D341Med (cell line): ENCODE measurements at places on chromosomes 2 and 18.

GRCh38 chr18:41809652-41810051, 145.4 kb upstream of the PIK3C3 start:
- DNase-seq: no peak

DNA sequence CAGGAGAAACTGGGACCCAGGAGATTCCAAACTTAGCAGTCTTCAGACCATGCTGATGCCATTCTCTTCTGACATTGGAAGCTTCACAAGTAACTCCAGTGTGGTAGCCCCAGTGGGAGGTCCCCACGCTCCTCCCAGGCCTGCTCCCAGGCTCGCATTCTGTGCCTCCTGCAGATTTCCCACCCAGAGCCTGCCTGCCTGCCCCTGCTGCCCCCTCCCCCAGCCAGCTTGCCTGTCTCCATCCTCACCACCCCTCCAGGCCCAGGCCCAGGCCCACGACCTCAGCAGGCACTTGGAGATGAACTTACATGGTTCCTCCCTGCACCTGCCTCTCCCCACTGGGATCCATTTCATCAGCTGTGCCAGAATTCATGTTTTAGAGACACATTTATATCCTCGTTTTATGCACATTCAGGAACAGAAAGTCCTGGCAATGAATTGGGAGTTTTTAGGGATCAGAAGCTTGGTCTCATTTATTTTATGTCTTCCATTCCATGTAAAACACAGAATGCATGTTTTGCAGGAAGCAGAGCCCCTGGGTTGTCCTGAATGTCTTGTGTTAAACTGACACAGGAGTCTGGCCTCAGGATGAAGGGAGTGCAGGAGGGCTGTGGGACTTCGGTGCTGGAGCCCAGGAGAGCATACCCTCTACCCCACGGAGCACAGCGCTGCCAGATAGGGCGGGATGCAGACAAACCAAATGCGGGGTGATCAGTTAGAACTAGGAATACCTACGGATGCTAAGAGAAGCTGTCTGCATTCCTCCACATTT, 150.5 kb downstream of the SNTG2 start:
- no peak for DNase-seq

DNA sequence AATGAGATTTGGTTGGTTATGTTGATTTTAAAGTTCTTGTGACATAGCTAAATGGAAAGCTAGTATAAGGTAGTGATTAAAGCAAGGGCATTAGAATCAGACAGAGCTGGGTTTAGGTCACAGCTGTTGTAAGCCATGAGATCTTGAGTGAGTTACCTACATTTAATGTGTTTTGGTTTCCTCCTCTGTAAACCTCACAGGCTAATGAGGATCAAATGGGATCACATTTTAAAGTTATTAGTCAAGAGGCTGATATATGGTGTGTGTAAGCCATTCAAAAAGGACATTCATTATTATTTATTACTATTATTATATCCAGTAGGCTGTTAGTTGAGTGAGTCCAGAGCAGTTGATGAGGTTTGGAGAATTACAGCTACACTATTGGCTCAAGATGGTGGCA, 416.2 kb downstream of the IRS1 start:
- no peak for DNase-seq

GRCh38 chr2:25649786-25650185, 23.6 kb downstream of the DTNB start:
- no peak for DNase-seq

DNA sequence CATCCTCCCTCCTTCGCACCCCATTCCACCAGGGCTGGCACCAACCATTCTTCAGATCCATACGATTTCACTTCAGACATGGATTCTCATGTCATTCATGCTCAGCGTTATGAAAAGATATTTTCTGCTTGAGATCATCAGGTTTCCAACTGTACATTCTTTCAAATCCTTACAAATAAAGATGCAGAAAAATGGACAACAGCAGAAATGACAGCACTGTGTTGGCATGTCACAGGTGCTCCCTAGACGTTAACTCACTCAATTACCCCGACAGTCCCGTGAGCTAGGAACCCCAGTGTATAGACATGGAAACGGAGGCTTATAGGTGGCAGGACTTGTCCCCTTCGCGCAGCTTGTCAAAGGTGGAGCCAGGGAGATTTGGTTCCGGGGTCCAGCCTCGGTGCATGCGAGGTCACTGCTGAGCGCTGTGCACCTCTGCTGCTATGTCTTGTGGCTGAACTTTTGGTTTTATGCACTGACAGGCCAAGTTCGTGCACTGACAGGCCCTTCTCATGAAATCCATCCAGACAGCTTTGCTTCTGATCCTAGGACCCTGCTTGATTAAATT, 17.7 kb downstream of the FHL2 start:
- no peak for DNase-seq

DNA sequence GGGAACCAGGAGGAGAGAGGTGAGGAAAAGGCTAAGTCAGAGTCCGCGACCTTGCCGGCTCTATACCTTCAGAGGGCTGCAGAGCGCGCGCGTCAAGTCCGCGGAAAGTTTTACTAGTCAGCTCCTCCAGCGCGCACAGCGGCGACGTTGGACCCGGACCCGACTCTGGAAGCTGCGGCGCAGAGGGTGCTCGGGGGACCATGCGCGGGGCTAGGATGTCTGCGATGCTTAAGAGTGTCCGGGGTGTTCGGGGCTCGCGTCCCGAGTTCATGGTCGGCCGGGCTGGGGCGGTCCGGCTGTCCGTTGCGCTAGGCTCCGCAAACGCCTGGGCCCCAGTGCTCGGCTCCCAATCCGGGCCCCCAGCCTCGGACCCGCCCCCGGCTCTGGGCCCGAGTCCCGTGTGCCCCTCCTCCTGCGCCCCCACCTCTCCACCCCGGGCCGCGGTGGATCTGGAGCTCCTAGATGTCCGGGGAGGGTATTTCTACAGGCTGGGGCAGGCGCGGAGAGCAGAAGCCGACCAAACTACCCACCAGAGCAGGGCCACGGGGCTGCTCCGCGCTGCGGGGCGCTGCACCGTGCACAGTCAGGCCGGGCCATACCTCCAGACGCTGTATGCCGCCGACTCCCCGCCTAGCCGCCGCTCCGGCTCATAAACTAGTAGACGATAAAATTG, at the start of gene LBX2:
Gene LBX2, minus strand, starts transcription at position 337 of the 673 bp plus-strand sequence. Its CDS starts 66 bp downstream, at position 271.
- DNase-seq: no peak

- no peak for DNase-seq
Measured at GRCh38 chr2:28067602-28068001, 177.1 kb downstream of the BABAM2 start.

- no peak for DNase-seq
Measured at GRCh38 chr2:24495451-24495850, 4.4 kb downstream of the NCOA1 start.
